NCI-H1092 (cell line): ENCODE measurements at places on chromosomes 5 and 9.
A peak's percentile ranks its signal among the peaks of the same experiment; 100 is the strongest.

DNA sequence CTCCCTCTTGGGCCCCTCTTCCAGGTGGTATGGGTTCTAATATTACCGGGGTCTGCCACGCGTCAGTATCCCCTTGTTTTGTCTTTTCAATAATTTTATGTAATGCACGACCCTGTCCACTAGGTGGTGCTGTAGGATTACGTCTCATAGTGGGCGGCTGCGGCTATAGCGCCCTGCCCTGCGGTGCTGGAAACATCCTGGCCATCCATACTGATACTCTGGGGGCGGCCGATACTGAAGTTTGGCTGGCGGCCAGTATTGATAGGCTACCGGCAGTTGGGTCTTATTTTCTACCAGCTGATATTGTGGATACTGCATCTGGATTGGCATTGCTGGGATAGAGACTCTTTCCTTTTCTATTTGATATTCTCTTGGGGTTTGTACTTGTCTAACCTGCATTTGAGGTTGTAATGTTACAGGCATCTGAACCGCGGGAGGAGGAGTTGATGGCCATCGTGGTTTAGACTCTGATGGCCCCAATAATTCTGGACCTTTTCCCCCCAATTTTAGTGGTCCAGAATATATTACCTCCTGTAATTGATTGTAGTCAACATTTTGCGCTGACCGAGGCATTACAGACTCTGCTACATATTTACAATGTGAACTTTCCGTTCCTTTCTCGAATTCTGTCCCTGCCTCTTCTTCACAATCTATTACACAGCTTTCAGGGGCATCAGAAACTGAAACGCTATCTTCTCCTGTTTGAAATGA, 3.3 kb upstream of the TMEM141 start:
- DNase-seq = peak; percentile 71

DNA sequence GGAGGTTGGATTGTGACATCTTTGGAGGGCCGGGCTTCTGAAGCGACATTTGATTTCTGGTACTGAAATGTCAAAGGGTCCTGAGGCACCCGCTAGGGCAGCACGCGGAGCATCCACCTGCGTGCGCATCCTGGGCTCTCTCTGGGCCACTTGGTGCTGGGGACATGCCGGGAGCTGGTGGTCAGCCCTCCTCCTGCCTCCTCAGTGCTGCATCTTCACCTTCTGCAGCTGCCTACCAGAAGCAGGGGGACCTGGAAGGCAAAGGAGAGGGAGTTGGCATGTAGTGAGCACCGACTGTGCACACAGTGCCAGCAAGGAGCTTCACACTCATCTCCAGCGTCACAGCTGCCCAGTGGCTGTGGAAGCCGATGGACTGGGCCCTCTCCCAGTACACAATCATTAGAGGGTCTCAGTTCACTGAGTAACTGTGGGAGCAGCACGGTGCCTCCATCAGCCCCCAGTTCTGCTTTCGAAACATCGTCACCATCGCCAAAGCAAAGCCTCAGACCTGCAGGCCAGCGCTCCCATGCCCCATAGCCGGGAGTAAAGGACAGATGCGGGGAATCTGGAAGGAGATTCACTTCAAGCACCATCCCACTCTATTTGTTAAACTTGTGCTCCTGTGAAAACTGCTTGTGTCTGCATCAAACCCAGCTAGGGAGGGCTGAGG, 138.4 kb downstream of the KCNIP1 start:
- no peak for DNase-seq

GRCh38 chr5:88515881-88516819, 247.5 kb upstream of the TMEM161B start:
- no peak for DNase-seq

DNA sequence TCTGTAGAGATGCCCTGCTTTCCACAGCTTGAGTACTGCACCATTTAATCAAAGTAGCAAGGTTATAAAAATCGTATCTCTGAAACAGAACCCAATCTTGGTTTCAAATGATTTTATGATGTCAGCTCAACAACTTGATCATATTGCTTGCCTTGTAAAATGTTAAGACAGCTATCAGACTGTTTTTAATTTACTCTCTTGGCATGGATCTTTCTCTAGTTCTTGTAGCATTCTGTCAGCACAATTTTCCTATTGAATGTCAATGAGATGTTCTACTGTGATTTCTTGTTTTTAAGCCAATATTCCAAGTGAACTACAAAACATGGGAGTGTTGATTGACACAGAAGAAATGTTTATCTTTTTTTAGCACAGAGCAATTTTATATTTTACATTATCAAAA, 313.4 kb downstream of the CDH12 start:
- no peak for DNase-seq

GRCh38 chr5:5025774-5026408, 114.2 kb upstream of the ADAMTS16 start:
- DNase-seq = no peak

GRCh38 chr9:1055166-1055565, 5.0 kb downstream of the DMRT2 start:
- DNase-seq = no peak

DNA sequence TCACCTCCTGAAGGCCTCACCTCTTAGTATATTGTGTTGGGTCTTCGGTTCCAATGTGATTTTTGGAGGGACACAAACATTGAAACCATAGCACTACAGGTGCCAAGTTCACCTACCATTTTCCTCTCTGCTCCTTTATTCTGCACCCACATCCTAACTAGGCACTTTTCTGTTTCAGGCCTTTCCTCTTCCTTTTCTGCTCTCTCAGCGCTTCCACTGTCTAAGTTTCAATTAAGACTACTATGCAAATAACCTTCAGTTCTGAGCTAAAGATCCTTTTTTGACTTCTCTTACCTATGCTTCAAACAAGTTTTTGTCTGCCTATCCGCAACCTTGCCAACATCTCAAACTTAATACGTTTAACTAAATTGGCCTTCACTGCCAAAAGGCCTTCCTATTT, 25.4 kb upstream of the ZFYVE16 start:
- DNase-seq = no peak

DNA sequence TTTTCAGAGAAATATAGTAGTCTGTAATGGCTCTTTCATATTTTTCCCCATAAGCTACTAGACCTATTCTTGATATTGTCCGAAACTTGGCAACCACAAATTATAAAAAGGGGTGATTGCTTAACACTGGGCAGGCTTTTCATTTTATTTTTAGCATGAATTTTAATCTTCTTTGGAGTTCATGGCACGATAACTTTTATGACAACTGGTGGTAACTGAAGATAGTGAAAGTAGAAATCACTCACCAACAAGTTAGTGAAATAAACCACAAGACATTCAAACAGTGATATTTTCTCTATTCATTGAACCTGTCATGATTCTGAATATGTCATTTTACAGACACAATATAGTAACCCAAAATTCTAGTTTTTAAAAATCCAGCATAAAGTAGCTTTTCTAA, 213.9 kb downstream of the PRDM9 start:
- no peak for DNase-seq

DNA sequence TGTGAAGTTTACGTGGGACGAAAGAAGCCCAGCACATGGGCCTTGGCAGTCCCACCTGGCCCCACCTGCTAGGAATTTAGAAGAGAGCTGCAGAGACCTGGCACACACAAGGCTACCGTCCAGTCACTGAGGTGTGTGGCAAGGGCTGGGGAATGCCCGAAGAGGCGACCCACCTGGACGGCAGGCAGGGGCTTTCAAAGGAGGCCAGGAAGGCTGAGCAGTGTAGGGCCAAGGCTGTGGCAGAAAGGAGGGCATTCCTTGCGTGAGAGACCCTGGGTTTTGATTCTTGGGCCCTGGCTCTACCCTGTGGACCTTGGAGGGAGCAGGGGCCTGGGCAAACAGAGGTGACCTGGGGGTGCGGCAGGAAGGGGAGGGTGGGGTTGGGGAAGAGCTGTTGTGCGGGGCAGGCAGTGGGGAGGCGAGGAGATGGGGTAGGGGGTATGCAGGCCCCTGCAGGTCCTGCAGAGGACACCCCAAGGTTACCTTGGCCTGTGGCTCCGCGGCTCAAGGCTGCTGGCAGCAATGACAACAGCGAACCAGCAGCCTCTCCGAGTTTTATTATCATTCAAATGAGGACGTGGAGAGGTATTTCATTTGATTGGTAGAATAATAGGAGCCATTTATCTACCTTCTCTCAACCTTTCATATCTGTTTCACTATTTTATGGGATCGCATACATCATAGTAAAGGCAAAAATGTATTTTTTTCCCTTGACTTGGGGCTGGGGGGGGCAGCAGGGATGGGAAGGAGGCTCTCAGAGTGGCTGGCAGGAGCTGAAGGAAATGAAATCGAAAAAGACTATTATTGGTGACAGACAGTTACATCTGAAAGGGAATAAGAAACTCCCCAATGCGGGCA, 24.8 kb downstream of the TSPAN17 start:
- DNase-seq = no peak

DNA sequence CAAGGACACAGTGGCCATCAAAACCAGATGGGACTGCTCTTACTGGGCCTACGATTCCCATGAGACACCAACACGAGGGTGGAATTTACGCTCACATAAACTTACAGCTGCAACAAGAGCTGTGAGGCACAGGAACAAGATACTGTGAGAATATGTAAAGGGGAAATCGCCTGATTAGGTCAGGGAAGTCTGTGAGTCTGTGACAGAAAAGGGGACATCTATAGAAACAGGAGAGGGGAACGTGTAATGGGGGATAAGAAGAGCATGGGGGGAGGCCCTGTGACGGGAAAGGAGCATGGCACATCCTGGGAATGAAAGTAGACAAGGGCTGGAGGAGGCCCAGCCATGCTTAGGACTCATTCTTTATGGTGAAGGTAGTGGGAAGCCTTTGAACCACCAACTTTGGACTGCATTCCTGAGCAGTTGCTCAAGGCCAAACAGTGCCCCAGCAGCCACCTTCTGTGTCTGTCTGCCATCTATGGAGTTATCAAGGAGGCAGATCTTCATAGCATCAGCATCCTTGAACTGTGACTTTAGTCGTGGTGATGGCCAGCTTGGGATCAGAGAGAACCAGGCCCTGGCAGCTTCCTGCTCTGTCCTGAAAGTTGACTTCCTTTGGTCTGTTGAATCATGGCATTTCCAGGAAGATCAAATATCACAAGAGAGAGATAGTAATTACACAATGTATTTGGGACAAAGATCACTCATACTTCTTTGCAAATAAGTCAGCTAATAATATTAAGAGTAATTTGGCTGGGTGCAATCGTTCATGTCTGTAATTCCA, 87.9 kb upstream of the FAM169A start:
- no peak for DNase-seq

GRCh38 chr5:142492781-142493281, 168.0 kb upstream of the SPRY4 start:
- no peak for DNase-seq

GRCh38 chr9:4594994-4595393, 67.1 kb upstream of the PLPP6 start:
- DNase-seq = no peak

DNA sequence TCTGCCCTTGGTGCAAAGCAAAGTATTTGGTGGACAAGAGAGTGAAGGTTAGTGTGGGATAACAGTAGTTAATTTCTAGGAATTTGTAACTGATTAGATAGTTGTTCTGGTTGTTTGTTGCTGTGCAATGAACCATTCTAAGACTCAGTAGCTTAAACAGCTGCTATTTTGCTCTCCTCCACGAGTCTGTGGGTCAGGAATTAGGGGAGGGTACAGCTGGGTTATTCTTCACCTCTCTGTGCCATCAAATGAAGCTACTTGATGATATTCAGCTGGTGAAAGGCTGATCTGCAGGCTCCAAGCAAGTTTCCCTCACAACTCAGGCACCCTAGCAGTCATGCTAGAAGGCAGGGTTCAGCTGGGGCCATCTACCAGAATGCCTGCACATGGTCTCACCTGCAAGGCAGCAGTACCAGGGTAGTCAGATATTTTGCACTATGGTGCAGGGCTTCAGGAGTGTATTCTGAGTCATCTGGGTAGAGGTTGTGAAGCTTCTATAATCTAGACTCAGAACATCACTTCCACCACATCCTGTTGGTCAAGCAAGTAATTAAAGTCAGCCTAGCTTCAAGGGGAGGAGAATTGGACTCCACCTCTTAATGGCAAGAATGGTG, 159.5 kb upstream of the SLC28A3 start:
- DNase-seq = no peak

DNA sequence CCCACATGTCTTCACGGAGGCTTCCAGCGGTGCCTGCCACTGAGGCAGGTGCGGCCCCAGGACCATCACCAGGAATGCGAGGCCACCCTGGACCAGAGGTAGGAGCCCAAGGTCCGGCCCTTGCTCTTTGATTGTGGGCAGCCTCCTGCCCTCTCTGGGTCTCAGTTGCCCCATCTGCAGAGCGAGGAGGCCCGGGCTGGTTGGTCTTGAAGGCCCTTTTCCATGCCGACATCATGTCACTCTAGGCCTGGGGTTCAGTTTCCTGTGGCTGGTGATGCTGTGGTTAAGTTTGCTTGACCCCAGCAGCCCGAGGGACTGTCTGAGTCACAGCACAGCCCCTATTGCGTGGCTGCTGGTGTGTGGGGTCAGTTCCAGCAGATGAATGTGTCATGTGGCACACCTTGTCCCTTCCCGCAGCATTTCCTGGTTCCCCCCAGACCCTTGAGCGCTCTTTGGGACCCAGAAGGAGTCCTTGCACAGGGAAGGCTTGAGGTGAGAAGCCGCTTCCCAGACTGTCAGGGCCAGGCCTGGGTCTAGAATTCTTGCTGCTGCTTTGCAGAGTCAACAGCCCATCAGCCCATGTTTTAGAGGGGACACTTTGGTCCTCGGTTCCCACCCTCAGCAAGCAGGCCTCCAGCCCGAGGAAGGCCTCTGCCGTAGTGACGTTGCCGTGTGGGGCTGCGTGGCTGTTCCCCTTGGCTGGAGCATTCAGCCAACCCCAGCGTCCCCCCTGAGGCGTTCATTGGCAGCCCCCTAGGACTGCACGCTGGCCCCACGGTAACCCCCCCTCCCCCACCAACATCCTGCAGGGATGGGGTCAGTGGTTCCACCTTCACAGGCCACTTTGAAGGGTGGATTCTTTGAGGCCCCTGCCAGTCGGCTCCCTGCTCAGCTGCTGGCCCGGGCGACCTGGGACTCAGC, 31.0 kb upstream of the HMCN2 start:
- DNase-seq = no peak

- DNase-seq = no peak
Observed at GRCh38 chr5:145210020-145210419, 625.1 kb downstream of the PRELID2 start.

DNA sequence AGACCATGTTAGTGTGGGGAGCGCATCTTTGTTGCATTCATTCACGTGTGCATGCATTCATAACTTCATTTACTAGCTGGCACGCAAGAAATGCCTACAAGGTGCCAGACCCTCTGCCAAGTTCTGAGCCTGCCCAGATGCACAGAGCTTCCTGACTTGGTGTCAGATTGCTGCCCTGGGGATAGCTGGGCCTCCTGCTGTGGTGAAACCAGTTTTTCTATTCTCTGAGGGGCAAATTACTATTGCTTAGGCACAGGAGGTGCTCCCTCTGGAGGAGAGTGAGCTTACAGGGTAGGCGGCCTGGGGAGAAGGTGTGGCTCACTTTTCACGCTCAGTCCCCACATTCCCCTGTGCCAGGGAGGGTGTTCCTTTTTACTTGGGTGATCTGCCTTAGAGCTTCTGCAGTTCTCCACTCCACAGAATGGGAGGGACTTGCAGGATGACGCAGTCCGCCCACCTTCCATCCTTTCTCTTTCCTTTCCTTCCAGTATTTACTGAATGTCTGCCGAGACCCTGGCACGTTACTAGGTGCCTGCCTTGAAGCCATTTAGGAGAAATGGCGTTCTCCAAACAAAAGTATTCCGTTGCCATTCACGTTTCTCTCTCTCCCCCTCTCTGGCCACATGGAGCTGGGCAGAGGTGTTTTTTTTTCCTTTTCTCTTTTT, 27.9 kb upstream of the CTNNA1 start:
- DNase-seq = no peak
